ENCODE measurements at places on chromosomes 16 and 17.

DNA sequence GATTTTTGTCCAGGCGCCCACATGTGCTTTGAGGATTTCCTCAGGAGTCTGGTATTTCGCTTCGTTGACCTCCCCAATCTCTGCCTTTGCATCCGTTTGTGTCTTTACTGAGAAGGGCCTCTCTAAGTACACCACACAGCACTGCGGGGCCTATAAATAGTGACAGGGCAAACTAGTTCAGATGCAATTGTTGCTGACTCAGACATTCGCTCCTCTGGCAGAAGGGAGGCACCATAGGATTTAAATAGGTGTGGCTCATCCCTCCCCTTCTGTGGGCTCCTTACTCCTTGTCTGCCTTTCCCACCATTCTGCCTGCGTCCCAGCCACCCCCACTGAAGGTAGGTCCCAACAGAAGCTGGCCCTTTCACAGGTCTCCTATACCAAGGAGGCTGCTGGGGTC lies 192.3 kb downstream of the SHISA9 start:
- DNase-seq = no peak

DNA sequence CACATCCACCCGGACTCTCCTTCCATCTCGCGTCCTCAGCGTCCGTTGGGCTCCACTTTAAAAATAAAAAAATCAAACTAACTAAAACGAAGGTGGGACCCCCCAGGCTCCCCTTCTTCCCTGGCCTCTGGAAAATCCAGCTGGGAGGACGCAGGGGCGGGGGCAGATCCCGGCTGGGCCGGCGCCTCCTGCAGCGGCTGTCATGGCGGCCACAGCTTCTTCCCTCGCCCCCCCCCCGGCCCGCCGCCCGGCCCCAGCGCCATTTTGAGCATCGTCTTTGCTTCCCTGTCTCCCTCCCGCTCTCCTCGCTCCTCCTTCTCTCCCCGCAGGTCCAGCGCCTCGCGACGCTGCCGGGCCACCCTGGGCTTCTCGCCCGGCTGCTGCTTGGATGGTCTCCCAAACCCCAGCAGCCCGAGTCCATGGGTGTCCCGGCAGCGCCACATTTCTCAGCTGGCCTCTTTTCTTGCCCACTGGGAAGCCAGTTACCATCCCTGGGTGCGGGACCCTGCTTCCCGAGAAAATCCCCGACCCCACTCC lies 3.3 kb downstream of the HOXB2 start:
- DNase-seq = peak; percentile 51

DNA sequence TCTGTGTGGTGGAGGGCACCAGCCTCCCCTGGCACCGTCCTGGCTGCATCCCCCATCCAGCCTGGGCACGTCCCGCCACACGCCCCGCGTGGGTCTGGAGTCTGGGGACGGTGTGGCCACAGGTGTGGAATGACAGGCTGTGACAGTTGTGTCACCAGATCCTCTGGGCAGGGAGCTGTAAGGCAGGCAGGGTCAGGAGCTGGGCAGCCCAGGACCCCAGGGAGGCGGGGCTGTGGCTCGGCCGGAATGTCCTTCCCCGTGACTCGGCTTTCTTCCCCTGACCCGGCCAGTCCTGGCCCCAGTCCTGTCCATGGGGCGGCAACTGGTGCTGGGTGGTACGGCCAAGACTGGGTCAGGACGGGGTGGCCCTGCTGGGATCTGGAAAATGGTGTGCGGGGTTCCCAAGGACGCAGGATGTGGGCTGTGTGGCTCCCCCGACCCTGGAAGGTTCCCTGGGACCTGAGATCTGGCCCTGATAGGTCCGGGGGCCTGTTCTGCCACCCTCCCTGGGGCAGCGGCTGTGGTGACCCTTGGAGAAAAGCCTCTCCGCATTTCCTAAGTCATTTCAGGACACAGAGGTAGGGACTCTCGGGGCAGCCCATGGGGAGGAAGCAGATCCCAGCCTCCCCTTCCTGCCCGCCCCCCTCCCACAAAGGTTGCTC lies 3.3 kb upstream of the SLC16A3 start:
- no peak for DNase-seq

DNA sequence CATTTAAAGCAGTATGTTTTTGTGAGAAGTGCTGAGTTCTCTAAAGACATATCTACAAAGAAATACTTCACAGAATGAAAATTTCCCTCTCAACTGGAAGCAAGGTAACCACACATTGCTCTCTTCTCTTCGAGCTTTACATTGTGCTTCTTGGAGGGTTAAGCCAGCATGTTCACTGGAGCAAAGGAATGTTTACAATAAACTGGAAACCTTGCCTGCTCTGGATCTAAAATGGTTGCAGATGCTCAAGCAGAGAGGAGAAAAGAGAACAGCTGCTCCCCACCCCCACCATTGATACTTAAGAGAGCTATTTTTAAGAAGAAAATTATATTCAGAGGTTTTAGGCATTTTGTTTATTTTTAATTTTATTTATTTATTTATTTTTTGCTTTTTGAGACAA lies 213.1 kb downstream of the CEP112 start:
- DNase-seq = no peak

DNA sequence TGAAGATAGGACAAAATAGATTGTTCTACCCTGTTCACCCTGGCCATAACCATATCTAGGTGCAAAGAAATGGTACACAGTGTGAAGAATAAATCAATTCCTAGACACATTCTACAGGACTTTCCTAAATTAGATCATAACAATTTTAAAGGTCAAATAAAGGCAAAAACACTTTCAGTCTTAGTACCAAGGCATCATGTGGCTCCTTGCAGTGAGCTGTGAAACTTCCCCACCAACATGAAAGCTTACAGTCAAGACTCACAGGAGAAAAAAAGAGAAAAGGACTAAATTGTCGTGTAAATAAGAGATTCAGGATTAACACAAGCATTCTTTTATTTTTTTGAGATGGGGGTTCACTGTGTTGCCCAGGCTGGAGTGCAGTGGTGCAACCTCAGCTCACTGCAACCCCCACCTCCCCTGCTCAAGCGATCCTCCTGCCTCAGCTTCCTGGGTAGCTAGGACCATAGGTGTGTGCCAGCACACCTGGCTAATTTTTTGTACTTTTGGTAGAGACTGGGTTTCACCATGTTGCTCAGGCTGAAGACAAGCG lies 14.2 kb downstream of the NSMCE1 start:
- DNase-seq = no peak

- peak; percentile 83 for DNase-seq
Measured at GRCh38 chr17:77423589-77424451, 283.1 kb downstream of the SEC14L1 start.

- DNase-seq = no peak
Measured at GRCh38 chr16:69836257-69836656, 74.1 kb downstream of the WWP2 start.

GRCh38 chr16:11536104-11536866 lies 50.4 kb downstream of the LITAF start:
- no peak for DNase-seq

DNA sequence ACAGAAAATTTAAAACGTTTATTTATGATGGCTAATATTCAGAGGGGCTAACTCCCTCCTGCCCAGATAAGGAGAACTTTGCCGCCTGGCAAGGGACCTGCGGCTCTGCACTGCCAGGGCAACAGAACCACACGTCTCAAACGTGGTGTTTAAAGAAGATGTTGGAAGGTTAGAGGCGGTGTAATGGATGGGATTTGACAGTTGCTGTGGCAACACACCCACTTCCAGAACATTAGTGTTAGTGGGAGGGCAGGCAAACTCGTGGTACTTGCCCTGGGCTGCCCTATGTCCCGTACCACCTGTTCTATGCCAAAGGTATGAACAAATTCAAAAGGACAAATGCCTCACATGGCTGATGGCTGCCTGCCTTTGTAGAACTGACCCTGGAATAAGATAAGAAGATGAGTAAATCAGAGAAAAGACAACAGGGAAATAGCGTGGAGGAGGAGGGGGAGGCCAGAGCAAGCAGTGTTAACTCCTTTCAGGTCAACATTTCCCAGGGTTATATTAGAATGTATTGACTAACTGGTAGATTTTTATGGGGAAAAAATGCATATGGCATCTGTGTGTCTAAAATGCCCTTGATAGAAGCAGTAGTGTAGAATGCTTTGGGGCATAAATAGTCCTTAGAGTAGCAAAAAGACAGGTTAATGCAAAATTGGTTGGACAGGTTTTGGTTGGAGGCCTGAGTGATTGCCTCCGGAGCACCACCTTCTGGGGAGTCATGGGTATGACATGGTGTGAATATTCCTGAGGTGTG lies 30.8 kb downstream of the HLF start:
- peak; percentile 20 for DNase-seq

- no peak for DNase-seq
Measured at GRCh38 chr17:68601565-68602288, 560 bp upstream of the FAM20A start.

DNA sequence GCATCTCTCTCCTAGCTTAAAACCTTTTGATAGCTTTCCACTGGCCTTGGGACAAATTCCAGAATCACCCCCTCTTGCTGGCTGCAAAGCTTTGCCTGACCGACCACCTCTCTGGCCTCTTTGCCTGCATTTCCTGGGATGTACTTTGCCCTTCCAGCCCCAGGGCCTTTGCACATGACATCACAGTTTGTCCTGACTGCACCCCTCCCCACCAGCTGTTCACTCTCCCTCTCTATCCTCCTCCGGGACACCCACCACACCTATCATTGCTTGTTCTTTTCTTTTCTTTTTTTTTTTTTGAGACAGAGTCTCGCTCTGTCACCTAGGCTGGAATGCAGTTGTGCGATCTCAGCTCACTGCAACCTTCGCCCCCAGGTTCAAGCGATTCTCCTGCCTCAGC lies 7.9 kb downstream of the AANAT start:
- DNase-seq = no peak

DNA sequence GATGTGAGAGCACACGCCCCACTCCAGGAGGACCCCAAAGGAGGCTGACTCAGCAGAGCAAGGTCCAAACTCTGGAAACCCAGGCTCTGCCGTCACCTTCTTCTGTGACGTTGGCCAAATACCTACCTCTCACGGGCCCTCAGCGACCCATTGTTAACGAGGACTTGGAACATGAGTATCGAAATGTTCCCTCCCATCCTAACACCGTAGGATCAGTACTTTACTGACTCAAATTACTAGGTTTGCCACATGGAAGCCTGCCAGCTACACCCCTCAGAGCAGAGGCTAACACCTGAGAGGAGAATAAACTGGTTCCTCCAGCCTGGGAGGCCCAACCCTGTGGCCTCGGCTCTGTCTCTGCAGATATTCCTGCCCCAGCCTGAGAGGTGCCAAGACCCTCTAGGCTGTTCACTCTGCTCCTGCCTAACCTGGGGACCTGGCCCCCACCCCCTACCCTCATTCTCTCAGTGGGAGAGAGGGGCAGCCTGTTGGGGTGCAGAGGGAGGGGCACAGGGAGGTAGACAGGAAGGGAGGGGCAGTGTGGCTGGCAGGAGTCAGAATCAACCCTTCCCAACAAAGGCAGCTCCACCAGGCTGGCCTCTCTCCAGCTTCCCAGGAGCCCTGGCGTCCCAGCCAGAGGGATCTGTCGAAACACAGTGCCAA lies 4.4 kb downstream of the PITPNM3 start:
- no peak for DNase-seq

DNA sequence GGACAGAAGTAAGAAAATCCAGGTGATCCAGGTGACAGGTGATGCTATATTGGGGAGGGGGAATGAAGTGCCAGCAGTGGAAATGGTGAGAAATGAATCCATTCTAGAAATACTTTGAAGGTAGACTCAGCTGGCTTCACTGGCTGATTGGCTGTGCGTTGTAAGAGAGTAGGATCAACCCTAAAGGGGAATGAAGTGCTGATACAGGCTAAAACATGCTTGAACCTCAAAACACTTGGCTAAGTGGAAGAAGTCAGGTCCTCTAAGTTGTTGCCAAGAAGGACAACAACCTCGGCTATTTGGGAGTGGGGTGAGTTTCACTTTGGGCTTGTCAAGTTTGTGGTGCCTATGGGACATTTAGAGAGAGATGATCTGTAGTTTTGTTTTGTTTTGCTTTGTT lies 24.1 kb upstream of the SCNN1B start:
- no peak for DNase-seq

DNA sequence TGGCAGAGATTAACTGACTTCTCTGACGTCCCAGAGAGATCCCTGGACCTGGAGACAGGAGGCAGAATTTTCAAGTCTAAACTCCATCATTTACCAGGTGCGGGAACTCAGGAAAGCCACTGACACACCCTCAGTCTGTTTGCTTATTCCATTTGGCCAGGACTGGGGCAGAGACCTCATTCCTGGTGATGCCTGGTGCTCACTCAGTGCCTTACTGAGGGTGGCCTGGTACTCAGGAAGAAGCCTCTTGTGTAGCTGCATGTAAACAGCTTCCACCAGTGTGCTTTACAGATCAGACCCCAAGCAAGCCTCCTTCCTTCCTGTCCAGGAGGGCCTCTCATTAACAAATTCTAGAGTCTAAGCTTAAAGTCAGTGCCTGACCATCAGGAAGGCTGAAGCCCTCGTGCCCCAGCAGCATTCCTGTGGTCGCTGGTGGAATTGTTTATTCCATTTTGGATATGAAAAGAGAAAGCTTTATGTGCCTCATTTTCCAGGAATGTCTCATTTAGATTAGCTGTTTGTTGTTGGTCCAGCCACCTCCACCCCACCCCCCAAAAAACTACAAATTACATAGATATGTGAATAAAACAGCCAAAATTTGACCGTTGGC lies 236.1 kb upstream of the CDH5 start:
- DNase-seq = no peak

DNA sequence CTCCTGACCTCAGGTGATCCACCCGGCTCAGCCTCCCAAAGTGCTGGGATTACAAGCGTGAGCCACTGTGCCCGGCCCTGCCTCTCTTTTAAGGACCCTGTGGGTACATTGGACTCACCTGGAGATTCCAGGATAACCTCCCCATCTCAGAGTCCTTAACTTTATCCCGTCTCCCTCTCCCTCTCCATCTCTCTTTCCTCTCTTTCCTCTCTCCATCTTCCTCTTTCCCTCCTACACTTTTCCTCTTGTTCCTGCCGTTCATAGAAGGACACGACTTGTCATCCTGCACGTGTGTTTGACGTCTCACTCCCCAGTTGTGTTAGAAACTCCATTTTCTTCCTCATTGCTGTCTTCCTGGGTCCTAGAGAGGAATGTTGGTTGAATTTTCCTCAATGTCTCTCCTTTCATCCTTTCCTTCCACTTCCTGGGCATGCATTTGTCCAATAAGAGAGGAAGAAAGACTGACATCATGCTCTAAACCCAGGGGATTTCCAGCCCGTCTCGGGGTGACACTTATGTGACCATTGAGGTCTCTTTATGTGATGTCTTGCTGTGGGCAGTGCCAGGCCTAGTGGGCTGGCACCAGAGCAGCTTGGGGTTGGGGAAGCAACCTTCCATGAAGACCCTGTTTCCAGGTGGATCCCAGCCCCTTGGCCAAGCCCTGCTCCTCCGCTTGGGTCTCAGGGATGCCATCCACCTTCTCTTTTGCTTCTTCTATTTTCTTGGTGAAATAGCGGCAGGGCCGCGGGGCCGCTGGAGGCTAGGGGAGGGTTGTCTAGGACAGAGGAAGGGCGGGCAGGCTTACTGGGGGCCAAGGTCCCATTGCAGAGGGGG lies 39.8 kb upstream of the IRF8 start:
- no peak for DNase-seq
